ENCODE measurements at places on chromosomes 1 and 21.

GRCh38 chr1:17236779-17237560 is 11.9 kb upstream of the PADI3 start:
- DNase-seq = peak; percentile 65

DNA sequence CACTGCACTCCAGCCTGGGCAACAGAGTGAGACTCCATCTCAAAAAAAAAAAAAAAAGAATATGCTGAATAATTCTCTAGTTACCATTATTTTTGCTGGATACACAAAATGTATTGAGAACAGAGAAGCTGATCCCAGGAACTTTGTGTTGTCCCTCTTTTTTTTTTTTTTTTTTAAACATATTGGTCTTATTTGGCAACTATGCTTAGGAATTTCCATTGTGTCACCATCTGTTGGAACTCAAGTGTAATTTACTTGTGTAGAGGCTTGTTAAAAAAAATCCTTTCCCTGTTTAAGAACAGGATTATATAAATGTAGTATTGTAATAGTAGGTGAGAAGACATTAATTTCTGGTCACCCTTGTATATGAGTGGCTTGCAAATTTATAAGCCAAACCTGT is 28.6 kb downstream of the CAMSAP2 start:
- DNase-seq = no peak

- DNase-seq = no peak
These were observed 8.7 kb downstream of the TOR3A start for GRCh38 chr1:179090522-179090921.

- no peak for DNase-seq
These were observed 21.7 kb upstream of the PEX10 start for GRCh38 chr1:2433936-2434655.

DNA sequence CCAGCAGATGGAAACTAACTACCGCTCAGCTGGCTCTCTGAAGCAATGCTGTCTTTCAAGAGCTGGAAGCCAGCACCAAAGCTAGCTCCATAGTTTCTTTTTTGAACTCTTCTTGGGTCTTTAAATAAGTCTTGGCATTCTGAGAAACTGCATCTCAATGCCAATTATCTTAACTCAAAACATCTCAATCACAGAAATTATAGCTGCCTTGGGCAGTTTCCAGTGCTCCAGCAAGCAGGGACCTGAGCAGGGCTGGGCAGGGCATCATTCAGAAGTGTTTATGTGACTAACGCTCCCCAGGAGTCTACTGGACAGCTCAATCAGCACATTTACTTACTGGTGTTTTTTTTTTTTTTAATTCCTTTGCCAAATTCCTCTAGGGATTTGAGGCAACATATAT is 18.3 kb upstream of the PADI4 start:
- no peak for DNase-seq

DNA sequence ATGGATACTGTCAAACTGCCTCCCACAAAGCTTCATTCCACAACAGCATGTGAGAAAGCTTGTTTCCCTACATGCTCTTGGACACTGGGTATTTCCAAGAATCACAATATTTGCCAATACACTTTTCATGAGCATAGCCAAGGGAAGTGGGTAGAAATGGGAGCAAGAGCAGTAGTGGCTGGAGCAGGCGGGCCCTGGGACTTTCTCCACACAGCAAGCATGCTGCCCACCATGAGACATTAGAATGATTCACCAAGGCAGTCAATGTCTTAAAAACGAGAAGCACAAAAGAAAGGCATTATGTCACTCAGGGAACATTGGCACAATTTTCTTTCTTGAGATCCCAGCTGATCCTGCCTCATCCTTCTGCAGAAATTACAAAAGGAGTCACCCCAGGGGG is 371.6 kb upstream of the RUNX1 start:
- DNase-seq = no peak

DNA sequence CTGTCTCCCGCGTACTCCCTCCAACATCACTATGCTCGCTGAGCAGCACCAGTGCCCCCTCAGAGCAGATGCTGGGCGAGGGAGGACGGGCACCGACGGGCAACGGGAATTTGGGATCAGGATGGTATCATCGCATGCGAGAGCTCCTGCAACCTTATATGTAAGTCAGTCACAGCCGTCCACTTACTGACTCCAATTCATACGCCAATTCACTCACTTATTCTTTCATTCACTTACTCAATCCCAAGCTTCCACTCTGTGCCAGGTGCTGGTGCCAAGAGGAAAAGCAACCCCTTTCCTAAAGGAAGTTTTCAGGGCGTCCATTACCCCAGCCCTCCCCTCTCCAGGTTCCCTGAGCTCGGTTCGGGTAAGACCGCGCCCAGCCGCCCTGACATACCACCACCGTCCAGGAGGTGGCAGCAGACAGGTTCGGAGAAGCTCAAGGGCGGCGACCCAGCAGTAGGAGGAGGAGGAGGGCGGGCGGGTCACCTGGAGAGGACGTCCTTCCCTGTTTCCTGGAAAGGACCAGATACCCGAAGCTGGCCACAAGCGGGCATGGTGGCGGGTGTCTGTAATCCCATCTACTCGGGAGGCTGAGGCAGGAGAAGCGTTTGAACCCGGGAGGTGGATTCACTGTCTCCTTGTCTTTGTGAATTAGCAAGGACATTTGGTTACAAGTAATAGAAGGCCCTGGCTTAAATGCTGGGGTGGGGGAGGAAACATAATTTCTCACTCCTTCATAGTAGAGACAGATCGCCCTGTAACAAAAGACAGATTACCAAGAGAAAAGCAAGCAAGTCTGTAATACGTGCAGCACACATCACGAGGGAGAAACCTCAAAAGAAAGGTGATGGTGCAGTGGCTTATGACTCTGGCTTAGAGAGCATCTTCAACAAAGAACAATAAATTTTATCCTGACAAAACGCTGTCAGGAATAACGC is 7.6 kb upstream of the IL22RA1 start:
- peak; percentile 73 for DNase-seq

- DNase-seq = no peak
These were observed 597.9 kb upstream of the ADAMTS5 start for GRCh38 chr21:27564684-27565301.

- DNase-seq = no peak
These were observed 168.7 kb upstream of the NR5A2 start for GRCh38 chr1:199858856-199859255.

GRCh38 chr1:231216498-231216897 is 24.5 kb upstream of the GNPAT start:
- DNase-seq = no peak

GRCh38 chr21:38343691-38344090 is 86.9 kb downstream of the KCNJ15 start:
- DNase-seq = peak; percentile 94

- DNase-seq = no peak
These were observed 6.4 kb downstream of the COL8A2 start for GRCh38 chr1:36118447-36119204.

DNA sequence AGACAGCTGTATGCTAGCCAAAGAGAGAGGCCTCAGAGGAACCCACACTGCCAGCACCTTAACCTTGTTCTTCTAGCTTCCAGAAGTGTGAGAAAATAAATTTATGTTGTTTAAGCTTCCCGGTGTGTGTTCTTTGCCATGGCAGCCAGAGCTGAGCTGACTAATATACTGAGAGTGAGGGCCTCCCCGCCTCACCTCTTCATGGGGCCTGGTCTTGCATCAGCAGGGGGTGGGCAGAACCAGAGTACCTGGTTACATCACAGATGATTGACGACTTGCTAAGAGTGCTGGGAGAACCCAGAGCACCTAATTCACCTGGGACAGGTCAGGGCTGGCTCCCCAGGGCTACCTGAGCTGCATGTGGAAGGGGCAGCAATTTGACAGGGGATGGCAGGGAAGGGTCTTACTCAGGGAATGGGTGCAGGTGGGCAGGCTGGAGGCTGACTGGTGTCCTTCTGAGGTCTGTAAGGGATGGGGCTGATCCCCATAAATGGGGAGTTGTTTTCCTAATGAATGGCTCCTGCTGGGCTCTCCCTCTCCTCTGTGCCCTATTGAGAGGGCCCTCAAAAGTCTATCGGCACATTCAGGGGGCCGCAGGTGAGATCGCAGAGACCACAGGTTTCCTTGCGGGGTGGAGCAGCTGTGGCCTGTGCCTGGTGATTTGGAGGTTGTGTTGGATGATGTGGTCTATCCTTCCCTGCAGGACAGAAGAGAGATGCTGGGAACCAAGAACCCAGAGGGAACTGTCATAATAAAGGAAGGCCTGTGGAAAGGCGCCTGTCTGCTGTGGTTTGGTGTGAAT is 60.6 kb upstream of the ETV3 start:
- DNase-seq = no peak

- DNase-seq = no peak
These were observed 26.7 kb downstream of the PODN start for GRCh38 chr1:53088616-53089300.

DNA sequence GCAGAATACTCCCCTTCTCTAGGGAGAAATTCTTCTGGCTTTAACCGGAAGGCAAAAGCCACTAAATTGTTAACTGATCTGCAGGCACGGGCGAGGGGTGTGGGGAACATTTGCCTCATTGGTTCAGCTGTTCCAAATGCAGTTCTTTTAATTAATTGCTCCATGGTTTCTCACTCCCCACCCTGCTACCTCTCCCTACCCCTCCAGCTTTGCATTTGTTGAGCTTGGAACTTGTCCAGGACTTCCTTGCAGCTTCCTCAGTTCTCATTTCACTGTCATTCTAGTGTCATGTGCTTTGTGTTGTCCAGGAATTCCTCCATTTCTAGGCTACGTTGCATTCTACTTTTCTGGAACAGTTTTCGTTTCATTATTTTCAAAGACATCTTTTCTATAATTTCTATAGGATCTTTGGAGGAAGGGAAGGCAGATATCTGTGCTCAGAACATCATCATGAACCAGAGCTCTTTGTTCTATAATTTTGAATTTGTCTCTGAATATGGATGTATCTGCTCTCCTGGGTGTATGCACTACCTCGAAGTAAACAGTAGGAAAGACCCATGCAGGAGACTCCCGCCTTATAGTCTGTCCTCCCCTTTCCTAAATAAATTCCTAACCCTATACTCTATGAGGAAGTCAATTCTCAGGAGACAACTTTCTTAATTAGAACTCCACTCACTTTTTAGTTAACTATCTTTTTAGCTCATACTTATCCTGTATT is 132.4 kb upstream of the LMO4 start:
- DNase-seq = no peak

DNA sequence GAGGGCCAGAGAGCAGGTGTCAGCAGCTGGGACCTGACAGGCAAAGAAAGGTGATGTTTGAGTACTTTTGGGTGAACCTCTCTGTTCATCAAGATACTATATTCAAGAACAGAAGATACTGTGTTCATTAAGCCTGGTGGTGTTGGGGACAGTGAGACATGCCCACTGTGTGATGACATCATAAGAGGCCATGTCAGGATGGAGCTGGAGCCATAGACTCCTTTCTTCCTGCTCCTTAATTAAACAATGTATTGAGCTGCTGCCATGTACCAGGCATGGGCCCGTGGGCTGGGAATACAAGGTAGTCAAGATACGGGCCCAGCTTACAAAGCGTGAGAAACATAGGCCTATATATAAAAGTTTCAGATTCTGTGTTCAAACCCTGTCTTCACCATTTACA is 435.4 kb downstream of the RPS6KC1 start:
- no peak for DNase-seq

DNA sequence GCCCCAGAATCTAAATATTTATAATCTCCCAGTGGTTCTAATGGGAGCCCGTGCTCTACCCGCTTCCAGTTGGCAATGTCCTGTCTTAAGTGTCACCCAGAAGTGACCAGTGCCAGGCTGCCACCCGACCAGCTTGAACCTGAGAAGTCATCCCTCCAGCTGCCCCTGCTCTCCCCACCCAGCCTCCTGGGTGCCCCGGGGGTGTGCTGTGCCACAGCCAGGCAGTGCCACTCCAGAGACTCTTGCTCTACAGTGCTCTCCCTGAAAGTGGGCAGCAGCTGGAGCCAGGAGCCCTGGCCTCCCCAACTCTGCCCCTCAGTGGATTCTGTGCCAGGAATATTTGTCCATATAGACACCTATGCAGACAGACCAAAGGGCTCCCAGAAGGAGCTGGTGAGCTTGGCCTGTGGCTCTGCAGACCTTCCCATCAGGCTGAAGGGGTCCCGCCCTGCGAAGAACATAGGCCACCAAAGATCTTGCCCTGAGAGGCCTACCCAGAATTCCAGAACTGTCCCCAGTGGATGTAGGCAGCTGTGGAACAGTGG is 9.0 kb upstream of the EPS8L3 start:
- DNase-seq = no peak

DNA sequence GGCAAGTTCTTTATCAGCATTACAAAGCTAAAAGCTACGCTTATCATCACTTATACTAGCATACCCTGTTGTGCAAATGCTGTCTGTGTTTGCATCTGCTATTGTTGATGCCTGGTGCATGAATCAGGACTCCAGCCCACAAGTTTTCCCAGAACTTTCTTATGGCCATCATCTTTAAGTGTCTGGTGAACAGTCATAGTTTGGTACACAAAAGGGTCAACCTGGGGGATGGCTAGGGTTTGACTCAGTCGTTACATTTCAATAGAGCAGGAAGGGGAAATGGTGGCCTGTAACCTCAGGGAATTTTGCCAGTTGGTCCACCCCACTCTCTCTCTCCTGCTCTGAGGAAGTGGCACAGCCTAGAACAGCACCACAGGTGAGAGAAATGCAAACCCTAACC is 35.4 kb downstream of the SELL start:
- no peak for DNase-seq

DNA sequence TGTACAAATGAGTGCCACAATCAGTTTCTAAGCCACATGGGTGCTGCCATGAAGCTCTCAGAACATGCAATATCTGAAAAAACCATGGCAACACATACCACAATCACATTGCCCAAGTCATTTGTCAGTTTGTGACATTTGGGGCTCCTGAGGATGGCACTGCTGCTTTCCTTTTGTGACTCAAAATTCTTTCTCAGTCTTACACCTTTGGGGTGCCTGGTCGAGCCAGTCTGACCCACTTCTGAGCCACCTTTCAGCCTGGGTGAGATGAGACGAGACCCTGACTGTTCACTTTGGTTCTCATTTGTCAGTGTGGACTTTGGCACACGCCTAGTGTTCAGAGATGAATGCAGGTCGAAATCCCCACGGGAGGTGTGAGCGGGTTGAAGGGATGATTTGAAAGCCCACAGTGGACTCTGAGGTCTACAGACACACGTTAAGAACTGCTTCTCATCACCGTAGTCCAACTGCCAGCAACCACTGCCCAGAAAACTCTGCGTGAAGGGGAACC is 8.0 kb downstream of the BATF3 start:
- no peak for DNase-seq

- DNase-seq = no peak
These were observed 201.0 kb downstream of the HS2ST1 start for GRCh38 chr1:87115317-87115890.

- DNase-seq = no peak
These were observed 204.2 kb downstream of the CAMTA1 start for GRCh38 chr1:6989212-6990159.

DNA sequence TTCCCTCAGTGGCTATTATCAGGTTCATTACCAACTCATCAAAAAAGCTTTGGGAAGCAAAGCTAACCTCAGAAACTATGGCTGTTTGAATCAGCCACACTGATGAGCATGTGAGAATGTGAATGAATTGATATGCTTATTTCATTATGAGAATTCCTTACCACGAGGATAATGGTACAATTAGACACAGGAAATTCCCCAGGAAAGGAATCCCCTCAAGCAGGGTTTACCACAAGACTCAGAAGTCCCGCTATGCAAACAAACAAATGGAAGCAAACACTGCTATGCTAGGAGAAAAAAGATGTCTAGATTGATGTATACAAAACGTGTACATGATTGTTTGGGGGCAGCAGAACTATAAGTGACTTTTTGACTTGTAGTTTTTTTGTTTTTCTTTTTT is 205.0 kb downstream of the HMCN1 start:
- no peak for DNase-seq

- no peak for DNase-seq
These were observed 267.8 kb upstream of the FMN2 start for GRCh38 chr1:239823852-239824251.

All from NCI-H2029 treated with DMSO at 0.1 percent for 48 hours (cell line).